ENCODE measurements at places on chromosomes 3 and 15. TPM values are rescaled to one million over a fixed set of nuclear protein-coding genes. Genes with fewer than 3 reads are reported as not detected.

- no peak for DNase-seq
Observed at GRCh38 chr3:126872701-126873342, 110.1 kb upstream of the PLXNA1 start.

Gene CD86
- not detected for total RNA-seq

- no peak for DNase-seq
Observed at GRCh38 chr15:35028235-35028984, 40.3 kb upstream of the ZNF770 start.

Gene ALDH1L1
- not detected for total RNA-seq

Gene SI
- total RNA-seq: not detected

- DNase-seq: no peak
Observed at GRCh38 chr3:23435904-23436303, 232.8 kb downstream of the UBE2E2 start.

- DNase-seq: no peak
Observed at GRCh38 chr3:72368331-72368975, 479.8 kb downstream of the SHQ1 start.

Gene SKOR1
- total RNA-seq: 2.5 TPM

Gene AP3B2
- 0.12 TPM for total RNA-seq

- no peak for DNase-seq
Observed at GRCh38 chr15:39286706-39287105, 294.2 kb upstream of the THBS1 start.

- no peak for DNase-seq
Observed at GRCh38 chr3:191369616-191370010, 39.3 kb upstream of the UTS2B start.

GRCh38 chr3:139811331-139811730 lies 123.7 kb upstream of the CLSTN2 start:
- no peak for DNase-seq

Gene CCDC191
- 6.5 TPM for total RNA-seq

GRCh38 chr3:140292170-140292569 lies 357.2 kb downstream of the CLSTN2 start:
- no peak for DNase-seq

DNA sequence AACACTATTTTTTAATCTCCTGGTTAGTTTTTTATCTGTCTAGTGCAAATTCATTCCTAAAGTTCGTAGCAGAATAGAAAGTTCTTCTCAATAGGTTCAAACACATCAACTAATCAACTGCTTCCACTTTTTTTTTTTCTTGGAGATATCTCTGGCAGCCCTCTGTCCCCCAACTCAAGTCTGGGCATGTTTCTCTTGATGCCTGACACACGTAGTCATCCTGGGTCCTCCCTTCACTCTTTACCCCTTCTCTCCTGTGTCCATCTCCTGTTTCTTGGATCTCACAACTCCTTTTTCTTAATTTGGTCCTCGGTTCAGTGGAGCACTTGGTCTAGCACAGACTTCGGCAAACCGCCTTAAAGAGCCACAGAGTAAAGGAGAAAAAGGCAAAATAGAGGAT lies 14.4 kb downstream of the TNFAIP8L3 start:
- DNase-seq: no peak

Gene ACSBG1
- total RNA-seq: 0.25 TPM

Gene REC114
- total RNA-seq: not detected

- DNase-seq: no peak
Observed at GRCh38 chr3:43996379-43997301, 245.0 kb upstream of the TOPAZ1 start.

GRCh38 chr3:31449318-31449717 lies 83.4 kb upstream of the STT3B start:
- no peak for DNase-seq

Gene PLA2G4D
- total RNA-seq: not detected

GRCh38 chr3:171420667-171421066 lies 39.5 kb downstream of the TNIK start:
- DNase-seq: no peak

GRCh38 chr15:66951531-66952320 lies 113.7 kb upstream of the SMAD3 start:
- DNase-seq: no peak

DNA sequence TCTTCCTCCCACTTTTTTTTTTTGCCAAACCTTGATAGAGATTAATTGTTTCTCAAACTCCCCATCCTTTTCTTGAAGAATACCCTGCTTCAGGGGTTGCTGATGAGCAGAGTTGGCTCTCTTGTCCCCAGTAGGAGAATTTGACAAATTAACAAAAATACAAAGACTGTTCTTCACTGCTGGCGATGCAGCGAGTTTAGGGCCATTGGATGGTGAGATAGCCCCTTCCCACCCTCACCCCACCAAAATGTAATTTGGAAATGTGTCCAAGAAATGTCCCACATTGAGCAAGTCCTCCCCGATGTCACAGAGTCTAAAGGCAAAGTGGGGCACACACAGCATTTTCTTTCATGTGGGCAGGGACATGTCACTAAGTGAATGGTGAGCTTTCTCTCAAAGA lies 136.0 kb upstream of the RARB start:
- DNase-seq: no peak

DNA sequence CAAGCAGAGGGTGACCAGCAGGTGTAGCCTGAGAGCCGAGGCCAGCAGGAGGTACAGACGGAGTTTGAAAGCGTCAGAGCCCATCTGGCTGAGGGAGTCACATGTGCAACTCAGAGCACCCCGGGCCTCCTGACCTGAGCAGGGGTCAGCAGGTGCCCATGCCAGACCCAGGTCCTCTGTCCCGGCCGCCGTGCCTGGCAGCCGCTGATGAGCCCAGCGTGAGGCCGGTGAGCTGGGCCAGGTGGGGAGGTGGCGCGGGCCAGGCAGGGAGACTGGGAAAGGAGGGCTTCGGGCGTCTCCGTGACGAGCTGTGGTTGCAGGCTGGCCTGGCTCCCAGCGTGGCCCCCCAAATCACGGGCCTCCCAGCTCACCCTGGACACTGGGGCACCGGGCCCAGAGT lies 130.9 kb downstream of the CHSY1 start:
- no peak for DNase-seq

DNA sequence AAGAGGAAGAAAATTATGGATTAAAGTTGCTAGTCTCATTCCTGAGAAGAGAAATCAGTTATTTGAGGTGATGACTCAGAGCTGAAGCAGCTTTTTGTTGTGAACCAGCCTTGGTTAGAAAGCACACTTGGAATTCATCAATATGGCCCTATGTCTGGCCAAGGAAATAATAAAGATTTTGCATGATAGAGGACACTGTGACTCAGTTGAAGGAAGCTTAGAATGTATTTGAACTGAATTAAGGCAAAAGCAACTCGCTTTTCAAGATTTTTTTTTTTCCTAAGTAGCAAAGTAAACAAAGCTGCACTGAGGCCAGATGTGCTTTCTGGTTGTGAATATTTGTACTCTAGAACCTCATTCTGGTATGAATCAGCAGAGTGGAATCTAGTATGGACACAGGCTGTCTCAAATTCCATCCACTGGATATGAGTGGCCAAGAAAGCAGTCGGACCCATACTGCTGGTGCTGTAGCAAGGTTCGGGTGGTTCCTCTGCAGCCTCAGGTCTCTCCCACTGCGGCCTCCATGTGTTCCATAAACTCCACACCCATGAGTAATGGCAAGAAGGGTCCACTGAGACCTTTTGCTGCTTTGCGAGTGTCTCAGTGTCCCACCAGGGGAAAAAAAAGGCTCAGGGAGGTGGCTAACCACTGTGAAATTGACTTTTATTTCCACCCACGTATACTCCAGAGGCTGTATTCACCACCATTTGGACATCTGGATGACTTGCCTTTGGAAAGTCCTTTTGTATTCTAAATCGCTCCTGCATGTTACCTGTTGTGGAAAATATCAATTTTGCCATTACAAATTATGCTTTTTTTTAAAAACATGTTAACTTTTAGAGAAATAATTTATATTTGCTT lies 53.1 kb downstream of the TGFBR2 start:
- DNase-seq: no peak

- DNase-seq: no peak
Observed at GRCh38 chr3:189338366-189338765, 166.6 kb downstream of the TPRG1 start.

- DNase-seq: no peak
Observed at GRCh38 chr15:48592221-48592731, 53.2 kb downstream of the FBN1 start.

GRCh38 chr3:37736624-37737023 lies 125.1 kb upstream of the CTDSPL start:
- DNase-seq: no peak

DNA sequence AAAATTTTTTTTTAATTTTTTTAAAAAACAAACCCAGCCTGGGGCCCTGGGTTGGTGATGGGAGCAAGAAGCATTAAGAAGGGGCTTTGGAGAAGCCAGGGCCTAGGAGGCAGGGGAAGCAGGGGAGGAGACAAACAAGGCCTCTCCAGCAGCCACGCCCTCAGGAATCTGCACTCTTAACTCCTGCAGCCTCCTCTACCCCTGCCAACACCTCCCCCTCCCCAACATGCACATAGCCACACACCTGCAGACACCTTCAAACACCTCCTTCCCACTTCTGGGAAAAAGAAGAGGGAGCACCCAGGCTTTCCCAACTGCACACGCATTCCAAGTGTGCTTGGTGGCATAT lies 2.7 kb upstream of the DCAF1 start:
- DNase-seq: no peak

DNA sequence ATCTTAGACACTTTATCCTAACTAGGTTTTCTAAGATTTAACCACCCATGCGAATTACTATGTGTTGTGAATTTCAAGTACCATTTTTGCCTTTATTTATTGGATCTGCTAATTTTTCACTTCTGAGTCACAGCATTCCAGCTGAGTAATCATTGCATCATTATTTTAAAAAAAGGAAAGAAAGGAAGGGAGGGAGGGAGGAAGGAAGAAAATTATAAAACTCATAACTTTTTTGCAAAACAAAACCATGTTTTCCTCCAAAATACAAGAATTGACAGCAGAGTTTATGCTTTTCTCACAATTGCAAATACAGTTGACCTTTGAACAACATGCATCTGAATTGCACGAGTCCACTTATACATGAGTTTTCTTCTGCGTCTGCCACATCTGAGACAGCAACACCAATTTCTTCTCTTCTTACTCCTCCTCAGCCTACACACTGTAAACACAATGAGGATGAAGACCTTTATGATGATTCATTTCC lies 651.4 kb upstream of the NECTIN3 start:
- no peak for DNase-seq

GRCh38 chr3:76638006-76638405 lies 401.9 kb upstream of the ROBO2 start:
- DNase-seq: no peak

Gene TPRG1
- total RNA-seq: 5.5 TPM

Gene SLC12A8
- not detected for total RNA-seq

Gene CLRN1
- total RNA-seq: not detected

Gene SYNPR
- not detected for total RNA-seq

- DNase-seq: no peak
Observed at GRCh38 chr3:181239441-181239840, 249.9 kb upstream of the DNAJC19 start.

Data from CD4-positive, CD25-positive, alpha-beta regulatory T cell (primary cell).